COLO829 (cell line): ENCODE measurements at places on chromosomes 13 and 19.
A peak's percentile ranks its signal among the peaks of the same experiment; 100 is the strongest.

DNA sequence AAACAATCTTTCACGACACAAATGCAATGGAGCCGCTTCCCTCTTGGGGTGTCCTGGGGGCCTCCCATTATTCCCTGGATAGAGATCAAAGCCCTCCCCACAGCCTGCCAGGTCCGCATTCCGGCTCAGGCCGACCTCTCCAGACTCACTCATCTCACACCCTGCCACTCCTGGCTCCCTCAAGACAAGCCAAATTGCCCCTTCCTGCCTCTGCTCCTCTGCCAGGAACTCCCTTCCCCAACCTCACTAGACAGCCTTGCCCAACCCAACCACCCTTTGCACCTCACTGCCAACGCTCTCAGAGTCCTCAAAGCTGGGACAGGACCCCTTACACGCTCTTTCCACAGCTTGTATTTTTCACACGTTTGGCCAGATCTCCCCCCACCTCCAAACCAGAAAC lies 1.5 kb downstream of the ABHD17A start:
- DNase-seq, result no peak

DNA sequence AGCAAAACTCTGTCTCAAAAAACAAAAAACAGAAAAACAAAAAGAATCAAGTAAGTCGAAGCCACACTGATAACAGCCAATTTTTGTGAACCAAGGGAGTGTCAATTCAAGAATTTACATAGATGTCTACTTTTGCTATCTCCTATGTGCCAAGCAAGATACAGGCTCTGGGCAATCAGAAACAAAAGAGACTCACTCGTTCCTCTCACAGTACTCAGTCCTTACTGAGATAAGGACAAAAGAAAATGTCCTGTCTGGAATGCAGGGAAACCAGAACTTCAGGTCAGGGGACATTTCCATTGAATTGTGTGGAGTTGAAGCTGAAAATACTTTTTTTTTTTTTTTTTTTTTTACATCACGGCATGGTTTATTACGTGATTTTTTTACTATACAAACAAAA lies 53.0 kb downstream of the NLRP12 start:
- DNase-seq, result no peak

- no peak for DNase-seq
These were observed 915 bp downstream of the SHC2 start for GRCh38 chr19:459724-460511.

- no peak for DNase-seq
These were observed 19.5 kb downstream of the NOVA2 start for GRCh38 chr19:45954156-45954555.

- no peak for DNase-seq
These were observed 1.7 kb downstream of the ATP12A start for GRCh38 chr13:24681930-24682329.

GRCh38 chr19:15161028-15161984 lies 39.5 kb downstream of the NOTCH3 start:
- DNase-seq, result no peak

GRCh38 chr13:110539894-110540293 lies 21.6 kb downstream of the RAB20 start:
- no peak for DNase-seq

- DNase-seq, result no peak
These were observed at the start of gene ITGBL1 for GRCh38 chr13:101452519-101453485. Gene ITGBL1 (plus strand): TSS chr13:101452675. CDS start chr13:101452834, 159 bp downstream.

- DNase-seq, result no peak
These were observed 913.2 kb upstream of the GPC6 start for GRCh38 chr13:92313382-92313781.

GRCh38 chr13:40920826-40921225 lies 98.3 kb downstream of the ELF1 start:
- no peak for DNase-seq

DNA sequence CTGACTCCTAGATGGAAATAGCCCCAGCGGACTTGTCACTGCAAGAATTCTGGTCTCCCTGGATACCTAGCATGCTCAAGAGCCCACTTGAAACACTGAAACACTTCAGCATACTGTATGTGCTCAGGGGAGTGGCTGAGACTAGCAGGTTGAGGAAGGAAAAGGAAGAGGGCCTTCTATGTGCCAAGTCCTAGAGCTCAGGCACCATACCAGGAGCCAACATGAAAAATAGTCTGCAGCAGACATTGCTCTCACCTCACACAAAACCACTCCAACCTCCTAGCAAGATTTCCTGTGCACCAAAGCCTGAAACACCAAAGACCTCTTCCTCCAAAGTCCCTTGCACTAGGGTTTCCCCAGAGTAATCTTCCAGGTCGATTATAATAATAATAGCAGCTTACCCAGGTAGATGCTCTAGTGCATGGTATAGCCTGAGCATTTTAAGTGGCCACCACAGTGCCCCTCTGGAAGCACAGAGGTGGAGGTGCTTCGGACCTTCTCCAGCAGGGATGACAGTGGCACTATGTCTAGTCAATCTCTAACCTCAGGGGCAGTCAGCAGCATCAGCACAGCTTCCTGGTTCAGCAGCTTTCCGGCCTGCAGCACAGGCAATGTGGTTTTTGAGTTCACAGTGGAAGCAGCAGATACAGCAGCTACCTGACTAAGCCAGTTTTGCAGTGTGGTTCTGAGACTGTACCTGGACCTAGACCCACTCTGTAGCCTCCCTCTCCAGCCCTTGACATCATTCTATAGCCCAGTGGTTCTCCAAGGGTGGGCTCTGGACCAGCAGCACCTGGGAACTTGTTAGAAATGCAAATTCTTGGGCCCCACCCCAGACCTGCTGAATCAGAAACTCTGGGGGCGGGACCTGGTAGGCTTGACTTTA lies 45.6 kb upstream of the UBE2L5 start:
- DNase-seq, result no peak

- DNase-seq, result no peak
These were observed 15.8 kb downstream of the GATAD2A start for GRCh38 chr19:19421299-19421696.

DNA sequence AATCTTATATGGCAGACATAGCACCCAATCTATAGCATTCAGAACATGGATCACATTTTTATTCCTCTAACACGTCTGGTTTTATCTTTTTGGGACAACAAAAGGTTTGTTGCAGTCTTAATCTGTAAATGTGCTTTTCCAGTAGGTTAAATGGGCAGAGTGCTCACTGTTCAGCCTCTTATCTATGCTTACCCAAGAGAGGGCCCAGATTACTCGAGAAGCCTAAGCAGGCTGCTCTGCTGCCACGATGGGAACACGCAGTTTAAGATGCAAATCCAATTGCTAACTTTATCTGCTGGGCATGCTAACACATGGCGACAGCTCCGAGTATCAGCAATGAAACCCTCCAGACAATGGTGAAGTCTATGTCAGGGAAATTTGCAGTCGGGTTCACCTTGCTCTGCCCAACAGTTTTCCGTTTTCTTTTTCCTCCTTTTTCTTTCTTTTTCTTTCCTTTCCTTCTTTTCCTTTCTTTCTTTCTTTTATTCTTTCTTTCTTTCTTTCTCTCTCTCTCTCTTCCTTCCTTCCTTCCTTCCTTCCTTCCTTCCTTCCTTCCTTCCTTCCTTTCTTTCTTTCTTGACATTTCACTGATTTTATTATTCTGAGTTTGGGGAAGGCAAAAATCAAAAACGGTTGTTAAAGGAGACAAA lies 115.3 kb downstream of the RBM26 start:
- no peak for DNase-seq

DNA sequence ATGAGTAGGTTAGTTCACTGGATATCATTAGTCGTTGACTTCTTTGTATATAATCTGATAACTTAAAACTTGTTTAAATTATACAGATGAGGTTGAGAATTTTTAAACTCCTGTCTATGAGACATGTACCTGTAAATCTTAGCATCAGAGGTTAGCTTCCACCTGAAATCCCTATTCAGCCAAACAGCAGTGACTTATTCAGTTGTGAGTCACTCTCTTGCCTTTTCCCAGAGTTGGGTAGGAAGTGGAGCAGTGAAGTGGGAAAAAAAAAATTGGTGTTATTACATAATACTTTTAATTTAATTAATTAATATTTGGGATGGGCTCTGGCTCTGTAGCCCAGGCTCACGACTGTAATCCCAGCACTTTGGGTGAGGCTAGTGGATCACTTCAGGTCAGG lies 32.9 kb downstream of the ZNF701 start:
- DNase-seq, result no peak

- DNase-seq, result no peak
These were observed 277.3 kb downstream of the ATP8A2 start for GRCh38 chr13:25649001-25649633.

DNA sequence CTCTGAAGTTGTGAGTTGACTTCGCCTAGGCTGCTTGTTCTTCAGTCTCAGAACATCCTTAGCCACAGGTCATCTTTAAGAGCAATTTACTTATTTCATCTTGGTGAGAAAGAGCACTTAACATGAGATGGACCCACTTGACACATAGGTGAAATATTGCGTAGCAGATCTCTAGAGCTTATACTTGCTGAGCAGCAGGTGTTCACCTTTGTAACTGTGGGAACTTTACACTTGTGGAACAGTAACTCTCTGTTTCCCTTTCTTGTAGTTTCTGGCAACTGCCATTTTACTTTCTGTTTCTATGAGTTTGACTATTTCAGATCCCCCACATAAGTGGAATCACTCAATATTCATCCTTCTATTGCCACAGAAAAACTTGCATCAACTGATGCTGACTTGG lies 95.7 kb downstream of the SLC10A2 start:
- no peak for DNase-seq

GRCh38 chr19:7488736-7489353 lies at the start of gene PEX11G:
Gene PEX11G (minus strand): TSS chr19:7489035. CDS start chr19:7489010, 25 bp downstream.
- DNase-seq, result peak; percentile 97

DNA sequence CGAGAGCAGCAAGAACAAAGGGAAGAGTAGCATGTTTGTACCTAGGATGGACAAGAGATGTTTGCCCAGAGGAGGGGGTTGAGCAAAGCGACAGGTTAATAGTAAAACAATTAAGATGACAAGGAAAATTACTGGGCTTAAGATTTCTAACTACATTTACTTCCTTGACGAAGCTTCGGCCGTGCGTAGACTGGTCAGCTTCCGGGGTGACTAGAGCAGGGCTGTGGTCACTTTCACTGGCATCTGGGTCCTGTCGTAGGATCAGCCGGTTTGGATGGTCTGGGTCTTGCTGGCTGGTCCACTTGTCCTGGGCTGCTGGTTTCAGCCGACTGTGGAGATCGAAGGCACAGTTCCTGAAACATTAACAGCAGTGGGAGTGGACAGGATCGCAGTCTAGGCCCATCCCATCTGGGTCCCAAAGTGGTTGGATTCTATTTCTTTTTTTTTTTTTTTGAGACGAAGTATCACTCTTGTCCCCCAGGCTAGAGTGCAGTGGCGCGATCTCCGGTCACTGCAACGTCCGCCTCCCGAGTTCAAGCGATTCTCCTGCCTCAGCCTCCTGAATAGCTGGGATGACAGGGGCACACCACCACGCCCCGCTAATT lies 5.0 kb upstream of the BSG start:
- DNase-seq, result no peak

DNA sequence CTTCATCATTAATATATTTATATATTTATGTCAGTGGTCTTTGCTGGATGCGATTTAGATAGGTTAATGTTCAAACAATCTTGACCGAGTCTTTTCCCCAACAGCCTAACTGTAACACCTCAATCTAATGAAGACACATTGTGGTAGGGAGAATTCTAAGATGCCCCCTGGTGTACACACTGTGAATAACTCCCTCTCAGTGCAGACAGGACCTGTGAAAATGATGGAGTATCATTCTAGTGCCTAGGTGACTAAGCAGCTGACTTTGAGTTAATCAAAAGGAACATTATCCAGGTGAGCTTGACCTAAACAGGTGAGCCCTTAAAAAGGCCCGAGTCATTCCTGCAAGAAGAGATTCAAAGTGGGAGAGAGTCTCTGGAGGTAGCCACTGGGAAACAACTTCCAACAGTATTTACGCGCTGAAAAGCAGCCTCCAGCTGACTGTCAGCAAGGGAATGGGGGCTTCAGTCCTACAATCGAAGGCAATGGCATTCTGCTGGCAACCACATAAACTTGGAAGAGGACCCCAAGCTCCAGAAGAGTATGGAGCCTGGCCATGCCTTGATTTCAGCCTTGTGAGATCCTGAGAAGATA lies 28.0 kb upstream of the KBTBD7 start:
- DNase-seq, result peak; percentile 73

GRCh38 chr19:1817553-1818179 lies 5.6 kb upstream of the ATP8B3 start:
- DNase-seq, result no peak

DNA sequence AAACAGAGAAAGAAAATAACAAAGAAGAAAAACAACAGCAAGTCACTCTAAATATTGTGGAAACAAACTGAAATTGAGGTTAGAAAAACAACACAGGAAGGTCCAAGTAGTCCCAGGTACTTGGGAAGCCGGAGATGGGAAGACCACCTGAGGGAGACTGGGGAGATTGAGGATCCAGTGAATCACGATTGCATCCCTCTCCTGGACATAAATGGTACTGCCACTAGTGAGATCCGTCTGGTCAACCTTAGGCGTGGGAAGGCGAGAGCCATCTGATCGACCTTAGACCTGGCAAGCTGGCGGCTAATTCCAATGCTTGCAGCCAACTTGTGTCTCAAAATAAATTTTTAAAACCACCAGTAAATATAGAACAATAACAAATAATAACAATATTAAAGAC lies 81.9 kb downstream of the ZNF726 start:
- DNase-seq, result peak; percentile 16

DNA sequence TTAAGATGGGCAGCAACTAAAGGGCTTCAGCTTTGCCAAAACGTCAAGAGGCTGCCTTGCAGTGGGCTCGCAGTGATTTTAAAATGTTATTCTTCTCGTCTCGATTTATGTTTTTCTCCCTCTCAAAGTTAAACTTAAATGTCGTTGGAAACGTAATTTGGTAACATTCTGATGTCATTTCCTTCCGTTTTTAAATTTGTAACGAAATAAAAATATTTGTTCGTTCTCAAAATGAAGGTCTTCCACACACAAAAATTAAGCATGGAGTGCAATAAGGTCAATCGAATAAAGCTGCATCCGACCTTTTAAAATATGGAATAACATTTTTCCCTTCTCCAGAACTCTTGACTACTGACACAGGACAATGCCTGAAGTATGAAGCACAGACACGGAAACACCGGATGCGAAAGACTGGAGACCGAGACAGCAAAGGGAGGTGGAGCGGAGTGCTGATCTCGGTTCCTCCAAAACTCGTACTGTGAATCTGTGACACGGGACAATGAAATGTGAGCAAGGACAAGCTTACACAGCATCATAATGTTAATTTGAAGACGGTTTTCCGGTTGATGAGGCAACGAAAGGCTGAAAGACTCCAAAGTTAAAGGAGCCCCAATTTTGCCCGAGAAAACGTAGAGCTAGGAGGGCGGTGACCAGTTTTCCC lies 850 bp downstream of the MTMR6 start:
- peak; percentile 35 for DNase-seq

- no peak for DNase-seq
These were observed 82.2 kb downstream of the HS6ST3 start for GRCh38 chr13:96172066-96172465.

DNA sequence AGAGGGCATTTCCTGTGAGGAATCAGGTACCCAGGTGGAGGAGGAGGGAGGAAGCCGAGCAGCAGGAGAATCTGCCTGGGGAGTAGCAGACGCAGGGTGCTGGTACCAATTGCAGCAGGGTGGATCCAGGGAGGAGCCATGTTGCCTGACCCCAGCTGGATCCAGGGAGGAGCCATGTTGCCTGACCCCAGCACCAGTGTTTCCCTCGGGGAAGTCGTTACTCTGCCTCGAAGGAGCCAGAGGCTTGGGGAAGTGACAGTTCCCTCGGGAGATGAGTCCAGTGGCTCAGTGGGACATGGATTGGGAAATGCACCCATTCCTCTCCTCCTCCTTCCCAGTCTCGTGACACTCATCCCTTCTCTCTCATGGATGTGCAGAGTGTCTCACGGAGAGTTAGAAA lies 31.5 kb downstream of the LAIR2 start:
- no peak for DNase-seq

- no peak for DNase-seq
These were observed 14.3 kb downstream of the FZR1 start for GRCh38 chr19:3520166-3521103.
